ENCODE measurements at places on chromosomes 11 and 22.

DNA sequence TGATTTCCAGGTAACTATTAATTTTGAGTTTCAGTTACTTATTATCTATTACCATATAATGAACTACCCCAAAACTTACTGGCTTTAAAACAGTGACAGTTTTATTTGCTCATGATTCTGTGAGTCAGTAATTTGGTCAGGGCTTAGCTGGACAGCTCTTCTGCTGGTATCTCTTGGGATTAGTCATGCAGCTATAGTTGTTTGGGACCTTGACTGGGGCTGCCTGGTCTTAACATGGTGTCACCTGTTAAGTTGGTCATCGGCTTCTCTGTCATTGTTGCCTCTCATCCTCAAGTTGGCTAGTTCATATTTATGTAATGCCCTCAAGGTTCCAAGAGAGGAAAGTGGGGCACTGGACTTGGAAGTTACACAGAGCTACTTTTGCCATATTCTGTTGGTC lies 177.5 kb downstream of the TMEM135 start:
- DNase-seq, result no peak

DNA sequence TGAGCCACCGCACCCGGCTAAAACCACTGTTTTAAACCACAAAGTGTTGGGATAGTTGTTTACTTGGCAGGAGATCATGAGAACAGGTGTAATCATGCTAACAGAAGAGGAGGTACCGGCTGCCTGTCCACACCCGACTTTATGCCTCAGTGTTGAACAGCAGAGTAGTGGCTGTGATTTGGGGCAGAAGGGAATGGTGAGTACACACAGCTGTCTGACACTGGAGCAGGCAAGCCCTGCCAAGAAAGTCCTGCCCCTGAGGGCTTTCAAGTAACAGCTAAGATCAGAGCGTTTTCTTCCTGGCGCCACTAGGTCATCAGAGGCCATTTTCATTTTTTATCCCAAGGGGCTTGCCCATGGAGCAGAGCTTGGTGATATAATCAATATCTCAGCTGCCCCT lies 8.1 kb downstream of the CDKN1C start:
- no peak for DNase-seq

GRCh38 chr22:42383851-42384417 lies 48.3 kb downstream of the NFAM1 start:
- no peak for DNase-seq

DNA sequence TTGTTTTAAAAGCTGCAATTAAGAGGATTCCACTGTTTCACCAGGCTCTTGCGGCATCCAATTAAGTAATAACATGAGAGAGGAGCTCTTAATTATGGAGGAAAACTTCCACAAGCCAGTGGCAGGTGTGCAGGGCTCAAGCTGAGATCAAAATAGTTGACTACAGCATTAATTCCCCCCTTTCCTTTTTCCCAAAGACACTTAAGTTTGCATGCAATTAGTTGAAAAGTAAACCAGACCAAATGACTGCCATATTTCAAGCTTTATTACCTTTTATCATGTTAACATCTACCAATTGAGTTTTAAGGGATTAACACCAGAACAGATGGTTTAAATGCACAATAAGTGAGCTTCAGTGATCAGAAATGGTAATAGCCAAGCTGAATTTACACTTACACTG lies 32.1 kb downstream of the FAM168A start:
- no peak for DNase-seq

GRCh38 chr11:64724863-64725532 lies 2.0 kb upstream of the NRXN2 start:
- DNase-seq, result no peak

DNA sequence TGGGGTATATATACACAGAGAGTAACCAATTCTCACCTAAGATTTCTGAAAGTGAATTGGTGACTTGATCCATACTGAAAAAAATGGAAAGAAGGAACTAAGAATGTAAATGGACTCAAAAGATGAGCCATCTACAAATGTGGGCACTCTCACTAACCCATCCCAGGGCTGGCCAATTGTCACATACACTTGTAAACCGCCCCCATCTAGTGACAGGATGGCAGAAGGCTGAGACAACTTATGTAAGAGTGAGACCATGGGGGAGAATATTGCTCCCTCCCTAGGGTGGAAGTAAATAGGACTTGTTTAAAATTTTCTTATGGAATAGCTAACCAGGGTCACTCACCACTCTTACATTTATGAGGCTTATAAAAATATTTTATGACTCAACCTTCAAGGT lies 377.1 kb upstream of the ISX start:
- DNase-seq, result no peak

DNA sequence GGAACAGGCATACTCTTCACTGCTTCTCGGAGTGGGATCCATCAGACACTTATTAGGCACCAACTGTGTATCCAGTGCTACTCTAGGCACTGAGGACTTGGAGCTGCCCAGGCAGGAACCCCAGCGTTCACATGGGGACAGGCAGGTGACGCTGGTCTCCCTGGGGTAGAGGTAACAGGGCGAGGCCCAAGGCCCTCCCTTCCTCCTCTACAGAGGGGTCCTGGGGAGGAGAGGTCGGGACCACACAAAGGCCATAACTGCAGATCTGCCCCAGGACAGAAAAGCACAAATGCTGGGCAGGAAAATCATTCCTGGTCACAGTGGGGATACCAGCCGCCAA lies 262.2 kb downstream of the BRD1 start:
- DNase-seq, result no peak

DNA sequence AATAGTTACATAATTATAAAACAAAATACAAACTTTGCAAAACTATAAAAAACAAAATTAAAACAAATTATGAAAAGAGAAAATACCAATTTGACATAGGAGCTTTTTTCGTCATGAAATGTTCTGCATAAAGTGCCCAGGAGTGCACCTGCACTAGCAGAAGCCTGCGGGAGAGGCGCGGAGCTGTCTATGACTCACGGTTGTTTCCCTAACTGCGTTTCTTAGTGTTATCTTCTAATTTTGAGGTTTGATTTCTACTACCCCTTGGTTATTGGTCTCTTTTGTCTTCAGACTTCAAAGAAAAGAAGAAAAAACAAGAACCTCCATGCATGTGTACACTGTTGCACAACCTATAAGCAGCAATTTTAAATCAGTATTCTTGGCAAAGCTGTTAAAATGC lies 740.9 kb upstream of the LRRC4C start:
- DNase-seq, result no peak

All from NCI-H510A (cell line).